ENCODE measurements at places on chromosomes 2 and 18.
A peak's percentile ranks its signal among the peaks of the same experiment; 100 is the strongest.

- DNase-seq: peak; percentile 13
These were observed 181.3 kb downstream of the INSIG2 start for GRCh38 chr2:118269408-118270051.

GRCh38 chr2:11876436-11876835 is 130.0 kb downstream of the LPIN1 start:
- no peak for DNase-seq

DNA sequence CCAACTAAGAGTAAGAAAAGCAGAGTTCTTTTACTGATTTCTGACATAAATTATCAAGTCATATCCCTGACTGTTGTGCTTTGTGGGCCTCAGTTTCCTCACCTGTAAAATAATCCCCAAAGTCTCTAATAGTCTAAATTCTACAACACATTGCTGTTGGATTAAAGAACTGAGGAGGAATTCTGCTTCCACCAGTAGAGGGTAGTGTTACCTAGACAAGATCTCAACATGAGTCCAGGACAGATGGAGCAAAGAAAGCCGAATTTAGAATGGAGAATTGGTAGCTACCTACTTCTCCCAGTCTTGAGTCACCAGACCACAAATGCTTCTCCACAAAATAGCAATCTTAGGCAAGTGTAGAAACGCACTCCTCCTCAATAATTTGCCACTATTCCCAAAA is 462.5 kb upstream of the FSHR start:
- peak; percentile 64 for DNase-seq

DNA sequence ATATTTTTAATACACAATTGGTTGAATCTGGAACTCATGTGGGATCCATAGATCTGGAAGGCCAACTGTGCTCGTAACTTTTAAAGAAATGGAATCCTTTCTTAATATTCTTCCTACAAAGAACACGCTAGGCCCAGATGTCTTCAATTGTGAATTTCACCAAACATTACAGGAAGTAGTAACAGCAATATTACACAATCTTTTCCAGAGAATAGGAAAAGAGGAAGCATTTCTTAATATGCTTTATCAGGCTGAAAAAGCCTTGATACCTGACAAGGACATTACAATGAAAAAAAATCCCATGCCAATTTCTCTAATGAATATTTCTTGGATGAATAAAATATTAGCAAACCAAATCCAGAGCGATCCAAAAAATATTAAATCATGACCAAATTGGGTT is 80.3 kb upstream of the HAAO start:
- DNase-seq: peak; percentile 28

- DNase-seq: no peak
These were observed 620.0 kb upstream of the SLC39A10 start for GRCh38 chr2:195037045-195037444.

- no peak for DNase-seq
These were observed 60.3 kb upstream of the THUMPD2 start for GRCh38 chr2:39839261-39839848.
